ENCODE measurements at places on chromosomes 1 and 21.

DNA sequence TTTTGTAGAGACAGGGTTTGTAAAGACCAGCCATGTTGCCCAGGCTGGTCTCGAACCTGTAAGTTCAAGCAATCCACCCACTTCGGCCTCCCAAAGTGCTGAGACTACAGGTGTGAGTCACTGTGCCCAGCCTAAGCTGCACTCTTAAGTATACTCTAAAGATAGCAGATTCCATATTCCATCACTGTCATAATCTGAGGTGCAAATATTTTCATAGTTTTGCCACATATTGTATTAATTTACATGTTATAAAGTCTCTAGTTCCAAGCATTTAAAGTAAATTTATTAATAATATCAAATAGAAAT, 121.3 kb downstream of the HFM1 start:
- no peak for DNase-seq

- DNase-seq: no peak
Observed at GRCh38 chr1:59193443-59194093, 103.3 kb upstream of the FGGY start.

DNA sequence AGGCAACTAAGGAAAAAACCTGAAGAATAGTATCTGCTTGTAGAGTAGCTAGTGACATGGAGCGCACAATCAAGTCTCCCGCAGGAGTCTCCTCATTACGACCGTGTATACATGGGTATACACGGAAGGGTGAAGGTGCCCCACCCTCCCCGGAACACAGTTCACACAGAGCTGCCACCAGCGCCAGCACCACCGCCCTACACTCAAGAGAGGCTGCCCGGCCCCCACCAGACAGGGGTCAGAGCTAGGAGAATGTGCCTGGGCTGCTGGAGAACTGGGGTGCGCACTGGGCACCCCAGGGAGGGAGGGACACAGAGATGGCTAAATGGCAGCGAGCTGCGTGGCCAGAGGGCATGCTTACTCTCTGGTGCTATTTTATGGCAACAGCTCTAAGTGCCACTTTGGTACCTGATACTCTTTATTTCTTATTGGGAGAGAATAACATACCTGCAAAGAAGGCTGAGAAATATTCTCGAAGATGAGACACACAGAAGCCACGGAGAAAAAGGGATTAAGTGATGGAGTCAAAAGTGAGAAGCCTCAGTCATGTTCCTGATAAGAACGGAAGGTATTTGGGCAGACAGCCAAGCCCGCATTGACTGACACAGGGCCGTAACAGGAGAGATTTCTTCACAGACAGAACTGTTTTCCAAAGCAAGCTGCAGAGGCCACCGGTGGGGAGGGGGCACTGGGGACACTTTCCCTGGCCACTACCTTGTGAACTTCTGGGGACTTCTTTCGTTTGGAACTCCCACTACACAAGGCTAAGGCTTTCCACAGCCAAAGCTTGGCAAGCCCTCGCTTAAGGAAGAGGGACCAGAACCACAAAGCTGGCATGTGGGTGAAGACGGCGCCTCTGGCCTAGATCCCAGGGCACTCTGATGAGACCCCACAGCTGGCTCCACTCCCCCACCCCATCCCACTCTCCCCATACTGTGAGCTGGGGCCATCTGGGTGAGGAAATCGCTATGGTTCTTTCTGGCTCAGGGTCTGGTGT, 108.0 kb downstream of the PGBD5 start:
- DNase-seq: no peak

- DNase-seq: no peak
Observed at GRCh38 chr1:115233598-115233997, 104.5 kb downstream of the NGF start.

GRCh38 chr1:31497601-31498000, 78.7 kb upstream of the TINAGL1 start:
- no peak for DNase-seq

DNA sequence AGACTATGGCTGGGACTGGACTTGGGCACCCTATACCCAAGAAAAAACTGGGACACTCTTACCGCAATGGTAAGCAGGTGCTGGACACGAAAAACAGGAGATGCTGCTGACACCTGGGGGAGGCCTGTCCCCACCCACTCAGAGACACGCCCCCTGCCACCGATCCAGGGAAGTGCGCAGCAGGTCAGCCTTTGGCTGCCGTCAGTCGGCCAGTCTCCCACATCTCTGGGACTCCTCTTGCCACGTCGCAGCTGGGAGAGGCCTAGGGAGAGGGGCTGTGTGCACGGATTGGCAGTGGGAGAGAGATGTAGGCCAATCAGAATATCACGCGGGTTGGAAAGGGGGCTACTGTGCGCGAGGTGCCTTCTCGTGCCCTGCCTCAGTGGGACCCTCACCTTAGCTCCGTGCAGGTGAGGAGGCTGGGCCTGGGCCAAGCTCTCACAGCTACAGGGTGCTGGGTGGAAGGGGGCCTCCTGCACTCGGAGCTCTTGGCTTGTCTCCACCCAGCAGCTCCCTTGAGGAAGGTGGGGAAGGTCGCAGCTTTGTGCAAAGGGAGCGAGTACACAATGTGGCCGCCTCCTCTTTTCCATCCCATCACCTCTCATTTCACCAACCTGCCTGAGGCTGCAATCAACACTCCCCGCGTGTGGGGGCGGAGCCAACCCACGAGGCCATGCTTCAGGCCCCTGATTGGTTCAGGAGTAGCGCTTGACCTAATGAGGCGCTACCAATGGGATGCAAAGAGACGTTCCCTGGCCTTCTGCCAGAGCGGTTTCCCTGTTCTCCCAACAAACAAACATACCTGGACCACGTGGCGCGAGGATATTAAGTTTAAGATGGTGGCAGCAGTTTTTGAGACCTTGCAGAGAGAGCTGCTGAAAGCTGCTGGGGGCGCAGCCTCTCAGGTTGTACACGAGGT, 25.7 kb upstream of the LDLRAP1 start:
- no peak for DNase-seq

GRCh38 chr1:207067665-207068064, 14.6 kb downstream of the PFKFB2 start:
- DNase-seq: no peak

- no peak for DNase-seq
Observed at GRCh38 chr1:183989078-183989577, 48.4 kb downstream of the COLGALT2 start.

DNA sequence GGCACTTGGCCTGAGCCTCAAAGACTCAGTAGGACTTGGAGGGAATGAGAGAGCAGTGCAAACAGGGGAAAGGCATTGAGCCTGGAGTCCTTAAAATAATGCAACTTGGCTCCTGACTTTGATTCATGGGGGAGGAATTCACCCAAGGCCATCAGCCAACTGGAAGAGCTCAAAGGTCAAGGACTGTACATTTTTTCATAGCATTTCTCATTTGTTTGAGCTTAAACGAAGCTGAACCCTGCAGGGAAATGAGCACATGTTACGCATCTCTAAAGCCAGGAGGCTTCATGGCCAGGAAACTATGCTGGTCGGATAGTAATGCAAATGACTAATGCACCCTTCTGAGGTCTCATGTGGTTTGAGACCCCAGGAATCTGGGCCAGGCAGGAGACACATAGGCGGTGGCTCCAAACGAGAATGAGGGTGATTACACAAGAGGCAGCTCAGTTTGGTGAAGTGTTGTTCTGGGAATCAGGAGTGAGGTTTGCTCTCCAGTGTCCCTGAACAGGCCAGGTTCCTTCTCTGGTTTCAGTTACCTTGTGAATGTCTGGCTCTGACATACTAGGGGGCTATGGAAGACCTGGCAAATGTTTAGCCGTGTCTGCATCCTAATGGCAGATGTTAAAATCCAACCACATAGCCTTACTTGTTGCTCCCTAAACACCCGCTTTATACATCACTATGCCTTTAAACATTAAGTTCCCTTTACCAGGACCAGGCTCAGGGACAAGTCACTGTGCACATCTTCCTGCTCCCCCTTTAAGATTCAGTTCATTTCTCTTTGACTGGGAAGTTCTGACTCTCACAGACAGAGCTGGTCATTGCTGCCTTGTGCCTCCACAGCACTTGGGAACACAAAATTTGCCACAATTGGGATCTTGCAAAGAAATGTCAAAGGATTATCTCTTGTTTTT, 503.9 kb upstream of the USP24 start:
- no peak for DNase-seq

GRCh38 chr1:51570063-51570710, 46.7 kb upstream of the OSBPL9 start:
- DNase-seq: no peak

DNA sequence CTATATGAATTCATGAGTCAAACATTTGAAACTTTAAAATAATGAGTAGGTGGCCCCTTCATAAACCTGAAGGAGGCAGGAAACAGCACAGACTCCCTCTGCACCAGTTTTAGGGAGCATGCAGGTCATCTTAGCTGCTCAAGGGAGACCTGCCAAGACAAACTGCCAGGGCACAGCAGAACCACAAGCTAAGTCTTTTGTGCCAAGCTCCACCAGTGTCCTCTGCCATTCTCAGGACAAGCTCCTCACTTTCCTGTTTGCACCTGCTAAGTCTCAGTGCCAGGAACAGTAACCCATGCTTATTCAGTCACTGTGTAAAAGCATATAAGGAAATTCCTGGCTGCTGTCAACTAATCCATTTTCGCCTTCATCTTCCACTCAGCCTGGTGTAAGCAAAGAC, 368.9 kb downstream of the SEC16B start:
- no peak for DNase-seq

GRCh38 chr1:201605385-201606010, 66.6 kb downstream of the NAV1 start:
- no peak for DNase-seq

Measured in substantia nigra (tissue), 51 donors.